NCI-H187 treated with DMSO at 0.1 percent for 48 hours (cell line): ENCODE measurements at places on chromosomes 12 and 14.

- no peak for DNase-seq
Observed at GRCh38 chr12:14612250-14612649, 44.6 kb upstream of the PLBD1 start.

DNA sequence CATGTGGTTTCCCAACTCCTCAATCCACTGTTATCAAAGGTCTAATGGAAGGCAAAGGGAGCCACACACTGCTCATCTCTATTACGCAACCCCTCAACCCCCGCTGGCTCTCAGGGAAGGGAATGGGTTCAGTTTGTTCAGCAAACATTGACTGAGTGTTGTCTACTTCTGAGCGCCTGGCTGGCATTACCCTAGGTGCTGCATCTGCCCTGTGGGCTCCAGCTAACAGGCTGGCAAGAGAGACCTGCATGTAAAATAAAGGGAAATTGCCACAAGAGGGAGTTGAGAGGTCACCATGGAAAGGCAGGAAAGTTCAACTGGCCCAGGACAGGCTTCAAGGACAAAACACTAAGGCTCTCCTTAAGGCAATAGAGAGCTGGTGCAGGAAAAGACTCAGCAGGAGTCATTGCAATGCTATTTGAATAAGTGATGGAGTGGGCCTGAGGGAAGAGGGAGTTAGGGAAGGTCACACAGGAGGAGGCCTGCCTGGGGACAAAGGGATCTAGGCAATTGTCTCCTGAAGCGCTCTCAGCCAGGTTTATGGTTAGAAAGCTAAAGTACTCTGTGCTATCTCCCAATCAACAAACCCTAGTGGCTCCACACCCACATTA lies 5.5 kb upstream of the ZNF740 start:
- peak; percentile 65 for DNase-seq

GRCh38 chr14:103089386-103090335 lies 4.9 kb upstream of the EXOC3L4 start:
- DNase-seq: no peak

- no peak for DNase-seq
Observed at GRCh38 chr14:75344411-75344810, 65.8 kb downstream of the FOS start.

DNA sequence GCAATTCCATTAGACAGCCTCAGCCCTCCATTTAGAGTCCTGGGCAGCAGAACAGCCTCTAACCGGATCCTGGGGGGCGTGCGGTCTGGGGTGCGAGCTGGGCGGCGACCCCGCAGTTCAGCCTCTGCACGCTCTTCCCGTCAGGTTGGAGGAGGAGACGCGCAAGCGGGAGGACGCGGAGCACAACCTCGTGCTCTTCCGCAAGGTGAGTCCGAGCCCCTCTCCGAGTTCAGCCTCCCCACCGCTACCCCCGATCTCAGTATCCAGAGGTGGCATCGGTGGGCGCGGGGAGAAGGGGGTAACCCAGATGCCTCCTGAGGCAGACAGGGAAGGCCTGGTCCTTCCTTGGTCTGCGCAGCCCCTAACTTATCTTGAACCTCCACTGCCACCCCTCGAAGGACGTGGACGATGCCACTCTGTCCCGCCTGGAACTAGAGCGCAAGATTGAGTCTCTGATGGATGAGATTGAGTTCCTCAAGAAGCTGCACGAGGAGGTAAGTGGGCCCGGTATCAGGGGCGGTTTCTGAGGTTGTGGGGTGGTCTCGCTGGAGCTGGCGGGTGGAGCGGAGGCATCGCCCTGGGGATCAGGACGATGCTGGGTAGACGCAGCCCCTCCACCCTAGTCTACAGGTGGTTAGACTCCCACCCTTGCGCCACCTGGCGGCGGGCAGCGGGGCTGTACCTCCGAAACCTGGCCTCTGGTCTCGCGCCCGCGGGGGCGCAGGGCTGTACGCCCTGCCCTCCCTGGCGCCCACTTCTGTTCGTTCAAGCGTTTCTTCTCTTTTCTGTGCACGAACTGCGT lies 1.3 kb downstream of the PRPH start:
- DNase-seq: peak; percentile 41

GRCh38 chr14:31391473-31391872 lies 28.9 kb downstream of the HEATR5A start:
- no peak for DNase-seq
